ENCODE measurements at places on chromosomes 5 and 9.

- DNase-seq, result no peak
Measured at GRCh38 chr9:25691786-25692185, 13.5 kb upstream of the TUSC1 start.

DNA sequence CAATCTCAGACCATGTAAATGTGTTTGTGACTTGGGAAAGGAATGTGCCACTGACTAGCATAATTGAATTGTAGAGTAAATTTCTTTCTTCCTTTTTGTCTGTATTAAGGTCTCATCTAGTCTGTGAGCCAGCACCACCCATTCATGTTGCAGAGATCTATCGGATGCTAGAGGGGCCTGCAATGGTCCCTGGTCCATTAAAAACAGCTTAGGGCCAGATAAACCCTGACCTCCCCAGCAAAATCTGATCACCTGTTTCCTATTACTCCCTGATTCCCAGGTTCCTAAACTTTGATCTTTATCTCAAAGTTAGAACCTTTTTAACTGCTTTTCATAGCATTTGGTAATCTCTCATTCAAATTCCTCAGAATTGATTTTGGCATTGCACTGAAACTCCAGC lies 174.5 kb upstream of the POC5 start:
- no peak for DNase-seq

- DNase-seq, result no peak
Measured at GRCh38 chr5:167783145-167783817, 508.2 kb upstream of the WWC1 start.

- no peak for DNase-seq
Measured at GRCh38 chr5:171897231-171897630, 109.2 kb downstream of the FBXW11 start.

DNA sequence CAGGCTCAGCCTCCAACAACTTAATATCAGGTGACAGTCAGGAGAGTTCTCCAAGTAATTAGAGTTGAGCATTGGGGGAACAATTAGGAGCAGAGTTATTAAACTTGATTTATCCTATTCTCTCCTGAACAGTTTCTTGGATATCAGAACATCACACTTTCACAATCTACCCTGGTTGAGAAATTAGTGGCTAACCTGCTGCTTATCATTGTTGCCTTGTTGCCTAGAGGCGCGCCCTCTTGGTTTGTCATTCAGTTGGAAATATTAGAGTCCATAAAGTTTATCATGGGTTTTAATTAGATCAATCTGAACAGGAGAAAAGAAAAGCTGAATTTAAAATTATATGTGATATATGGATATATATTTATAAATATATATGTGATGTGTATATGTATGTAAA lies 291.1 kb downstream of the CCDC171 start:
- no peak for DNase-seq

GRCh38 chr5:88881571-88881971 lies 1.4 kb downstream of the MEF2C start:
- no peak for DNase-seq

DNA sequence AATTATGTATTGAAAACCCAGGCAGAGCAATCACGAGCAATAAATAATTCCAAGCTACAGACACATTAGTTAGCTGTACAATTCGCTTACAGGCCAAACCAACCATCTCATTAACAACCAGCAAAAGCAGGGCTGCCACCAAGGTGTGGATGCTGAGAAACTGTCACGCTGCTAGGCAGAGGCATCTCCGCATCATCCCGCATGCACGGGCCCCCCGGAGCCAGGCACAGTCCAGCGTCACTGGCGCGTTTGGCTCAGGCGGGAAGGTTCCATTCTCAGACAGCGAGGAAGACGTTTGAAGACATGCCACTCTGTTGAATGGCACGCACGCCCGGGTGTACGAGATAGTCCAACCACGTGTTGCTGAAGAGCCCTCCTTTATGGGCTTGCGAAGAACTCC lies 184.0 kb downstream of the OLFM1 start:
- no peak for DNase-seq

- DNase-seq, result no peak
Measured at GRCh38 chr9:95286151-95286550, 31.4 kb downstream of the FANCC start.

DNA sequence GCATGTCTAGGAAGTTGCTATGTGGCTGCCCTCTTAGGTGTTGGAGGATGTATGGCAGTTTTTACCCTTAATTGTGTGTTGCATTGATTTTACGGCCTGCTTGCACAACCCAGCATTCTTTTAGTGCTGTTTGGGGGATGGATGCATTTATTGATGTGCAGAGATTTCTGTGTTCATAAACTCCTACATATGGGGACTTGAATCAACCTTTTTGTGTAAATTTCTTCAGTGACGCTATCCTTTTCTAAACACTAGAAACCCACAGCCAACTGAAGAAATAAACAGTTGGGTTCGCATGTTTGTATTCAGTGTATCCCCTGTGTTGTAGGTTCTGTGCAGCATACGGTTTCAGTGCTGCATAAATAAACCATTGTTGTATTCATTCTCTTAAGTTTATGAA lies 263.7 kb downstream of the RASEF start:
- DNase-seq, result no peak

- DNase-seq, result no peak
Measured at GRCh38 chr5:90390928-90391327, 18.6 kb downstream of the CETN3 start.

DNA sequence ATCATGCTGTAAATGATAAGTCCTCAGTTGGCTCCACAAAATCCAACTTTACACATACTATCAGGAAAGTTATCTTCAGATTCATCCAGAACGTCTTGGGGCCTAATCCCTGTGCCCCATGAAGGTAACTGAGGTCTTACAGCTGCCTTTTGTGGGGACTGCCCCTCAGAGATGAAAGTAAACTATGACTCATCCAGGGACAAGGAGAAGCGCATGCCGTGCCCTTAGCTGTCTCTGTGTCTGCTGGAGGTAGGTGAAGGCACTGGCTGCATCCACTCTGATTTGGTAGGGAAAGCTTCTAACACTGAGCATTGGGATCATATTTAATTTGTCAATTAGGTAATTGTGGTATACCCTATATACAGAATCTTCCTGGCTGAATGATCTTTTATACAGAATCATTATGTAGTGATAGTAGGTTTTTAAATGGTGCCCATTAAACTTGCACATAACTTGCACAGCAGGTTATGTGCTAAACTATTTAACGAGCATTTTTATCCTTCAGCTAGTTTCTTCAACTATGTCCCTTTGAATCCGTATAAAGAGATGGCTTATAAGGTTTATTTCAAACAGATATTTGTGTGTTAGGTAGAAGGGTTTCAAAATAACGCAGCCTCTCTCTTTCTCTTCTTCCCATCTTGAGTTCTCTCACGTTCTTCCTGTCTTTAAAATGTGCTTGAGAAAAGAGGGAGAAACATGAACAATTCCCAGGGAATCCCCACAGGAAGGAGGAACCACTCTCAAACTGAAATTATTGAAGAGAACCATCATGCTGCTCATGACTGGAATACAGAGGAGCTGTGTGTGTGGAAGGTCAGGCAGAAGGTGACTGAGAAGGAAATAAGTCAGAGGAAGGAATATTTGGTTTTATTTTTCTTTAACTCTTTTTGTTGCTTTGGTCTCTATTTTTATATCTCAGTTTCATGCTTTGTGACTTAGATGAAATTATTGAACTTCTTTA lies 250.9 kb downstream of the CD180 start:
- DNase-seq, result no peak

DNA sequence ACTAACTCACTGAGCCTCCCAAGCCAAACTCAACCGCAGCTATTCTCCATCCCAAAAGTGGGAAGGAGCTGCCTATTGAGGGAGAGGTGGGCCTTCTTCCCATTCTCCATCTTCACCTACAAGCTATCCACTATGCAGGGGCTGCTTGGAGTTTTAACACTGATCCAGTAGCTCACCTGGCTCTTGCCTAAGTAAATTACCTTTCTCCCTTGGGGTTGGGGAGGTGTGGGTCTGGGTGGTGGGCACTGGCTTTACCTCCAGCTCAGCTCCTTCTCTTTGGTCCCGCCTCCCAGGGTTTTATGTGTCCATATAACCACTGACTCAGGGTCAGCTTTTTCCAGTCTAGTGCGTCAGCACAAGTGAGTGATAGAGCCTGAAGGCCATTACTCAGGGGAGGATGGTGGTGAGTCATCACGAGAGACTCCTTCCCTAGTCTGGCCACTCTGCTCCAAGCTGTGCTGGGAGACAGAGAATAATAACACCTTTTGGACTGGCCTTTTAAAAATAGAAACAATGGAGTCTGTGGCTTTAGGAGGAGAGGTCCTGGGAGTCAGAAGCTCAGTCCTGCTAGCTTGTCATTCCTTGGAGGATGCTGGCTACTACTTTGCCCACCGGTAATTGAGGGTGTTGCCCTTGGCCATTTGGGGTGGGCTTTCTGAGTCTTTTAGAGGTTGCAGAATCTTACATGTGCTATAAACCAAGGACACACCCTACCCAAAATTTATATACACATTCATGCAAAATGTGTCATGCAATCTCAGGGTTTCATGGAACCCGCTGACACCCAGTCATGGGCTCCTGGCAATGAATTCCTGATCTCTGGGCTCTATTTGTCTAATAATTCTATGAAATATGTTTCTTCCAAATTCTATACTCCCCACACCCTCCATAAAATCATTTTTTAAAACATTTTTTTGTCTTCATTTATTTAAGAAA lies 35.6 kb upstream of the ATP6V1G1 start:
- no peak for DNase-seq

GRCh38 chr9:81032831-81033230 lies 656.5 kb downstream of the TLE1 start:
- DNase-seq, result no peak

DNA sequence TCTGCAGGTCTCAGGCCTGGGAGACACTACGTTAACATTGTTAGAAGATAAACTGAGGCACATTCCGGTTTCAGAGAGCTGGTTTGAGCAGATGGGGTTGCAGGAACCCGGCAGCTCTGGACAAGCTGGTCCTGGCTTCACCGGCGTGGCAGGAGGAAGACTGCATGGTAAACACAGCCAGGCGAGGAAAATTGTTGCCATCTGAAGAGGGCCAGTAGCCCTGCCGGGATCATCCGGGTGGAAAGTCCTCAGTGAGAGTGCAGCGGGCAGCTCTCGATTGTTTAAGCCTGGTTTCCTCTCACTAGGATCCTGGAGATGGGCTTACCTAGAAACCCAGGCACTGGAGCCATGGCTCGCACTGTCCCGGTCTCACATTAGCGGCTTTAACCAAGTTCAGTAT lies 226.9 kb downstream of the IRX2 start:
- DNase-seq, result no peak

DNA sequence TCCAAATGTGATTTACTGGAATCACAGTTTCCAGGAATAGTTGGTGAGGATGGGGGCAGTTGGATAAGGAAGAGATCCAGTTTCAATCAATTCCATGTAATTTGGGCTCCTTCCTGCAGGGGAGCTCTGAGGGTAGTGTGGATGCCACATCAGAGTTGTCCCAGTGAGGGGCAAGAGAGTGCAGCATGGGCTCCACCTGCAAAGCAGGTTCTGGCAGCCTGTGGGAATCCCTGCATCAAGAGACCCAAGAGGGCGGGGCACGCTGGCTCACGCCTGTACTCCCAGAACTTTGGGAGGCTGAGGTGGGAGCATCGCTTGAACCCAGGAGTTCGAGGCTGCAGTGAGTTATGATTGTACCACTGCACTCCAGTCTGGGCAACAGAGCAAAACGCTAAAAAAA lies 188.5 kb downstream of the CACNA1B start:
- no peak for DNase-seq

GRCh38 chr5:72523960-72524582 lies 16.9 kb upstream of the ZNF366 start:
- no peak for DNase-seq

- DNase-seq, result no peak
Measured at GRCh38 chr9:121768416-121769015, 117.1 kb downstream of the DAB2IP start.

DNA sequence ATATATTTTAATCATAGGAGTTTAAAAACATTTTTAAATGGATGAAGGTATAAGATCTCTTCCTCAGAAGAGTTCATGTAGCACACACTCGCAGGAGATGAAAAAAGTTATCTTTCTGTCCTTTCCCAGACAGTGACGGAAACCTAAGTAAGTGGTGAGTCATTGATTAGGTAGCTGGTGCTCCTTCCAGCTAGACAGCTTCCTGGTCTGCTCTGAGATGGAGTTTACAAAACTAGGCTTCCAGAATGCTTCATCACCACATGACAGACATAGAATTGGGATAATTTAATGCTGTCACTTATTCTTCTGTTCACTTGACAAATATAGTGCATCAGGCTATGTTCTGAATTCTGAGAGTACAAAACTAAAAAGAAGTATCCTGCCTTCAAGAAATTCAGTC lies 2393.0 kb upstream of the C9orf72 start:
- DNase-seq, result no peak

DNA sequence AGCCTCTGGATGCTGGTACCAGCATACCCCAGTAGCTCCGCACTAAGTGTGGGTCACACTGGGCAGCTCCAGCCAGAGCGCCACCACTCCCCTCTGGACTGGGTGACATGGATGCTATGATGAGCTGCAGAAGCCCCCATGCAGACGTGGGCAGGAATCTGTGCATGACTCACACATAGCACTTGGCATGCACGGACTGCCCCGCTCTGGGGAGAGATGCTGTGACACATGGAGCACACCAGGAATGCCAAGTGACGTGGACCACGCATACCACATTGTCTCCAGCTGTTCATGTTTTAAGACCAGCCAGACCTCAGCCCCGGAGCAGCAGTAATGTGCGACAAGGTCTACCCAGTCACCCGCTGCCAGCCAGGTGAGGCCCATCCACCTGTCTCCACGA lies 64.1 kb downstream of the SEMA4D start:
- no peak for DNase-seq
